ENCODE measurements at places on chromosomes 13 and 19.

DNA sequence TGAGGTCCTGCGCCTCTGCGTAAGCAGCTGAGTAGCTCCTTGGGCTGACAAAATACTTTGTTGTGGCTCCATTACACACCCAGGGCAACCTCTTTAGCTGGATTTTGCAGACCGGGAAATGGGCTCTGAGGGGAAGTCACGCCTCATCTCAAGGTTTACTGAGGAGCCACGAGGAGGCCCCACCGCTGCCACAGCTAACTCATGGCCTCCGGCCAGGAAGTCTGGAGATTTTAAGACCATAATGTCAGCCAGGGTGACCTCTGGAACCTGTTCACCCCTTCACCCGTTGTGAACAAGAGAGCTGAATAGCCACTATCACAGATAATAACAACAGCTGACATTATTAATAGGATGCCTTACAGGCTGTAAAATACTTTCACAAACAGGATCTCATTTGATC is 351.3 kb upstream of the TMTC4 start:
- DNase-seq, result no peak

DNA sequence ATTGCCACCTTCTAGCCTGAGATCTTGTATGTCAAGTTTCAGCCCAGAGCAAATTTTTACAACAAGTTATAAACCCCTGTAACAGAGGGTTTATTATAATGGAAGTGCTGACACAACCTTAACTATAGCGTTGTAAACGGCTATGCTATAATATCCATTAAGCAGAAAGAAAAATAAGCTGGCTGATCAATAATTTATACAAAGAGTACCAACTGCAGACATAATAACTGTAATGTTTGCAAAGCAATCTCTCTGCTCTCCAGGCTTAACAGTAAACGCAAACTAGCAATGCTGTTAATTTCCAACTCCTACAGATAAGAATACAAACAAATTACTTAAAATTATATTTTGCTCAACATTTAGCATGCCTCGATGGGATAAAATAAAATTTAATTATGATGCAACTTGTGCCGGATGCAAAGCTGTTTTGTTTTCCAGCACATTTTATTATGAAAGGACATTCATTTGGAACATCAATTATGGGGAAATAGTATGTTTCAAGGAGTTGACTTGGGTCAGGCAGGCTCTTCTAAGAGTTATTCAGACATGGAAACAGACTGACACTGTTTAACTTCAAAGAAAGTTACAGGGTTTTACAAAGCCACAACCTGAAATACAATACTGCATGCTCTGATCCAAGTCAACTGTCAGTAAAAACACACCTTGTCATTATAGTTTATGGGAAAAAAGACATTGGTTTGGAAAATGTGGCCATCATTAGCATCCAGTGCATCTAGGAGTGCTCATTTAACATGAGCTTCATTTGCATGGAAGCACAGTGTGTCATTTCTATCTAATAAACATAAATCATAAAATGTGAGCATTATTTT is 6.6 kb upstream of the DACH1 start:
- no peak for DNase-seq

GRCh38 chr13:40576369-40576768 is 90.1 kb downstream of the FOXO1 start:
- DNase-seq, result no peak

GRCh38 chr13:100650326-100650725 is 24.3 kb downstream of the TMTC4 start:
- peak; percentile 33 for DNase-seq

DNA sequence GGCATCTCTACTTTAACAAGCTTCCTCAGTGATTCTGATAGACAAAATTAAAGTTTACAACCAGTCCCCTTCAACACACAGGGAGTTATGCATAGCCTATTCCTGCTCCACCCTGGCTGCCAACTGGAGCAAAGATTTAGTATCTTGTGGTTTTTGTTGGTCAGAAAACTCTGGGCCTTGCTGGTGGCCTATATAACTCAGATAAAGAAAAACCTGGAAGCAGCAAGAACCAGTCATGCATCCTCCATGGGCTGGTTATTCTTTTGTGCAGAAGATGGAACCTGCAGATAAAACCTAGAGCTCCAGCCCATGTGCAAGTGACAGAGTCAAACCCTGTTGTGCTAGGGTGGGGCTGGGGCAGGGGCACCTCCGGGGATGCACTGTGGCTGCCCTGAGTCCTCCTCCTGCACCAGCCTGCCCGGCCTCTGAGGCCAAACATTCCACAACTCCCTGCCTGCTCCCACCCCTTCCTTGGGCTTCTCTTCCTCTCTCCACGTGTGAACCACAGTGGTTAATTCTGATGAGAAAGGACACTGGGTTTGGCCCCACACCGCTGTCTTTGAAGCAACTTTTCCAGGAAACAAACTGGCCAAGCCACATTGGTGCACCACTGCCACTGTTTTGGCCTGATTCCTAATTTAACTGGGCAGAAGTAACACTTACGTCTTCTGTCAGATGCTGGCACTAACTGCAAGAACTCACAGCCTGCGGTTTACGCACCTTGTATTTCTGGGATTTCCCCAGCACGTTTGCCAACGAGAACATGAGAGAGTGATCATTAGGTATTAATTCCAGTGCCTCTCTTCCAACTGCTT is 23.3 kb upstream of the GGACT start:
- no peak for DNase-seq

- DNase-seq, result no peak
Observed at GRCh38 chr13:80037505-80037888, 303.4 kb downstream of the SPRY2 start.

- no peak for DNase-seq
Observed at GRCh38 chr13:113862191-113862930, 1.5 kb downstream of the GAS6 start.

Measured in NCI-H2107 (cell line).